ENCODE measurements at places on chromosomes 2 and 18.

DNA sequence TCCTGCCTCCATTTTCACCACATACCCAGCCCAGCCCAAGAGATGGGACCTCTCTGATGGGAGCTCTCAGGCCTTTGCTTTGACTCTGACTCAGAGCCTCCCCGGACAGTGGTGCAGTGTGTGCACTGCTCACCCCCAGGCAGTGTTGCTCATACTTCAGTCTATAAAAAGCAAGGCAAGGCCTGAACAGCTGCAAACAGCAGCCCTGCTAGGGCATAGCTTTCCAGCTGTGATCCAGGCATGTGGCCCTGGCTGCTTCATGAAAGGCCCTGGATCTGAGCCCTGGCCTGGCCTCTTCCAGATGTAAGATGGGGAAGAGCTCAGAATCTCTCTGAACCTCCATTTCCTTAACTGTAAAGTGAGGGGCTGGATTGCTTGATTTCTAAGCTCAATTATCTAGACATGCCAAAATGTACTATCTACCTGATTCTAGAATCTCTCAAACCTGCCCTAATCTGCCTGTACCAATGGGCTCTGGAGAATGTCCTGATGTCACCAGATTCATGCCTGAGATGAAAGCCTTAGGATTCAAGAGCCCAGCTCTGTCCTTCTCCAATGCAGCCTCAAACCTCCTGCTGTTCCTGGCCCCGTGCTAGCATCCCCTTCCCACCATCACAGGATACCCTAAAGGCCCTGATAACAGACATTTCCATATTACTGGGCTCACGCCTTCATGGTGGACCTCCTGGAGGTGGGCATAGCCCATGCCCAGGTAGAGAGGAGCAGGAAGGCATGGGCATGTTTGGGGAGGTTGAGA lies 206.9 kb downstream of the ARL4C start:
- peak; percentile 26 for DNase-seq

DNA sequence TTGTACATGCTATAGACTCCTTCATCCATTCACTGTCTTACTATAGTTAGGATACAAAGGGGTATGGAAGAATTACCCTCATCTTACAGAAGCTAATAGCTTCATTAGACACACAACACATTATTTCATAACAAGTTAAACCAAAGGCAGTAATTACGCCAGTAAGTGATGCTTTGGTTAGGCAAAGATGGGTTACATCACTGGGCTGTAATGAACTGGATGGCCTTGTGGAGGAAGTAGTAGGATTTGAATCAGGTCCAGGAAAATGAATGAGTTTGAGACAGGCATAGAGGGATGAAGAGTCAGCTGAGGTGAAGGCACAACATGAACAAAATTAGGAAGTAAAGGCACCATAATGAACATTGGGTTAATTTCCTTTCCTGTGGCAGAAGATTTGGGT lies 80.1 kb downstream of the SOCS6 start:
- DNase-seq, result no peak

- DNase-seq, result no peak
Measured at GRCh38 chr2:175166216-175166824, 1.7 kb downstream of the ATF2 start.

DNA sequence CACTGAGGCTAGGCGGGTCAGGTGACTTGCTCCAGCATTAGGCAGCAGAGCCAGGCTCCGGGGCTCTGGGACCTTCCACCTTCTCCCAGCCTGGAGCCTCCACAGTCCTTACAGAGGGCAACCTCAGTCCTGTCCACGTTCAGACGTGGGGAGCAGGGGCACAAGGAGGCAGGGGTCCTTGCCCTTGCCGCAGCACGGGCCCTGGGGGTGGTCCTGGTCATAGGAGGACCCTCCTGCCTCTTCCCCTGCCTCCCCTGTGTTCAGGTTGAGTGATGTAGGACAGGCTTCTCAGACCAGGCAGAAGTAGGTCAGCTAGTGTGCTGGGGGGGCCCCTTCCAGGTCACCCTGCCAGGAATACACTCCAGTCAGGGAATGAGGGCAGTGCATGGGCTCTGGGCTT lies 5.4 kb upstream of the ARHGEF4 start:
- DNase-seq, result no peak

GRCh38 chr2:219886615-219887014 lies 259.2 kb downstream of the SLC4A3 start:
- DNase-seq, result no peak

- no peak for DNase-seq
Measured at GRCh38 chr18:55763805-55764204, 175.8 kb upstream of the TCF4 start.

DNA sequence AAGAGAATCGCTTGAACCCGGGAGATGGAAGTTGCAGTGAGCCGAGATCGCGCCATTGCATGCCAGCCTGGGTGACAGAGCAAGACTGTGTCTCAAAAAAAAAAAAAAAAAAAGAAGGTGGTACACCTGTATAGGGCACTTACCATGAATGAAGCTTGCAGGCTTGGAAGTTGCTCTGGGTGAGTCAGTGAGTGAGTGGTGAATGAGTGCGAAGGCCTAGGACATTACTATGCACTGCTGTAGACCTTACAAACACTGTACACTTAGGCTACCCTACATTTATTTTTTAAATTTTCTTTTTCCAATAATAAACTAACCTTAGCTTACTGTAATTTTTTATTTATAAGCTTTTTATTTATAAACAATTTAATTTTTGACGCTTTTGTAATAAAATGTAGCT lies 78.4 kb upstream of the ATG16L1 start:
- DNase-seq, result no peak

- DNase-seq, result no peak
Measured at GRCh38 chr2:59000796-59001195, 759.7 kb upstream of the FANCL start.

- DNase-seq, result no peak
Measured at GRCh38 chr2:147017951-147018645, 826.7 kb upstream of the ACVR2A start.

- no peak for DNase-seq
Measured at GRCh38 chr18:70188113-70188512, 17.4 kb downstream of the RTTN start.

- DNase-seq, result no peak
Measured at GRCh38 chr2:235570966-235571692, 77.3 kb downstream of the AGAP1 start.

- no peak for DNase-seq
Measured at GRCh38 chr2:225820826-225821225, 421.3 kb downstream of the NYAP2 start.

GRCh38 chr2:226434702-226435101 lies 364.9 kb downstream of the IRS1 start:
- DNase-seq, result no peak
